Hindlimb muscle (tissue), 1 donor: ENCODE measurements at places on chromosomes 16 and 17.

GRCh38 chr16:6375465-6376075, 957.1 kb upstream of the RBFOX1 start:
- DNase-seq, result no peak

GRCh38 chr17:79651761-79652160, 40.9 kb upstream of the RBFOX3 start:
- no peak for DNase-seq

DNA sequence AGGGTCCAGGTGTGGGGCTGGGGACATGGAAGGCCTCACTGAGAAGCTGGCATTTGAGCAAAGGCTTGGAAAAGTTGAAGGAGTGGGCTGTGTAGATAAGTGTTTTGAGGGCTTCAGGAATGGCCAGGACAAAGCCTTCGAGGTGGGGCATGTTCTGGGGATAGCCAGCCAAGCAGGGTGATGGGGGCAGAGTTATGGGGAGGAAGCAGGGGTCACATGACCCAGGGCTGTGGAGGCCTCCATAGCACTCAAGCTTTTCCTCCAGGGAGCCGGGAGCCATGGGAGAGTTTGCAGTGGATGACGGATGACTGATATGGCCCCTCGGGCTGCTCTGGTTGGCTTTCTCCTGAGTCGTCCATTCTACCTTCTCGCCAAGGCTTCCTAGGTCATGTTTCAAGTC, 27.6 kb downstream of the PLCG2 start:
- DNase-seq, result no peak

GRCh38 chr16:23635958-23636357, 5.2 kb downstream of the PALB2 start:
- DNase-seq, result no peak

GRCh38 chr16:11053916-11054460, 109.6 kb downstream of the CLEC16A start:
- no peak for DNase-seq

- DNase-seq, result peak; percentile 97
These were observed at the start of gene DHODH for GRCh38 chr16:72008424-72009216. Gene DHODH, plus strand, starts transcription at chr16:72008744. Its CDS starts 21 bp downstream, at chr16:72008765.

DNA sequence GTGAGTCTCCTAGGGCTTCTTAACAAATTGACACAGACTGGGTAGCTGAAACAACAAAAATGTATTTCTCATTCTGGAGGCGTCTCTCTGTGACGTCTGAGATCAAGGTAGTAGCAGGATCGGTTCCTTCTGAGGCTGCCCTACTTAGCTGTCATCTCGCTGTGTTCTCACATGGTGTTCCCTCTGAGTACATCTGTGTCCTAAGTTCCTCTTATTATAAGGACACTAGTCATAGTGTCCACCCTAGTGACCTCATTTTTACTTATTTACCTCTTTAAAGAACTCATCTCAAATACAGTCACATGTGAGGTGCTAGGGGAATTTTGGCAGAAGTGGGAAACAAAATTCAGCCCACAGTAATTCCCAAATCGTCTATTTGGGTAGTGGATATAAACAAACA, 529.1 kb downstream of the NPIPA7 start:
- no peak for DNase-seq

DNA sequence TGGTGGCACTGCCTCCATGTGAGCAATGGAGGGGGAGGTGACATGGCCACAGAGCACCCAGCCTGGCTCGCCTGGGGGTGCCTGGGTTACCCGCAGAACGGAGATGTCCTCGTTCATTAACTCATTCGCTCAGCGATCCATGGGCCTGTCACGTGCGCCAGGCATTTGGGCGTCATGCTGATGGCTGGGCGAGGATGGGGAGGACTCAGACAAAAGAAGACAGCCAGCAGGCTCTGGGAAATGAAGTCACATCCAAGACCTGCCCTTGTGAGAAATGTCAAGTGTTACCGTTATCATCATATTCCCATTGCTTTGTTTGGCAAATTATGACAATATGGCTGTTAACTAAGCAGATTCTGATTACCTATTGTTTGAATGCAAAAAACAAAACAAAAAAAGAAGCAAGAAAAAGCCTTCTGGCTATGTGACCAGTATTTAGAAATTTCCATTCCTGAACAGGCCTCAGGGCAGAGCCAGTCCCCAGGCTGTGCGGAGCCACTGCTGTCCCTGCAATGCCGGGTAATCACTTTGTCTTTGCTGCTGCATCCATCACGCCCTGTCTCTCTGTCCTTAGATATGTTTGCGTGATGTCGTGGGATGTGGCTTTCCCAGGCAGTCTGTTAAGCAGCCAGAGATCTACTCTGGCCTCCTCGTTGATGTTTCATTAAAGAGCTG, 57.9 kb downstream of the CMIP start:
- no peak for DNase-seq

- no peak for DNase-seq
These were observed at the start of gene ACAP1 for GRCh38 chr17:7336240-7337175. Gene ACAP1, plus strand, starts transcription at chr17:7336529. Its CDS starts 206 bp downstream, at chr17:7336735.

DNA sequence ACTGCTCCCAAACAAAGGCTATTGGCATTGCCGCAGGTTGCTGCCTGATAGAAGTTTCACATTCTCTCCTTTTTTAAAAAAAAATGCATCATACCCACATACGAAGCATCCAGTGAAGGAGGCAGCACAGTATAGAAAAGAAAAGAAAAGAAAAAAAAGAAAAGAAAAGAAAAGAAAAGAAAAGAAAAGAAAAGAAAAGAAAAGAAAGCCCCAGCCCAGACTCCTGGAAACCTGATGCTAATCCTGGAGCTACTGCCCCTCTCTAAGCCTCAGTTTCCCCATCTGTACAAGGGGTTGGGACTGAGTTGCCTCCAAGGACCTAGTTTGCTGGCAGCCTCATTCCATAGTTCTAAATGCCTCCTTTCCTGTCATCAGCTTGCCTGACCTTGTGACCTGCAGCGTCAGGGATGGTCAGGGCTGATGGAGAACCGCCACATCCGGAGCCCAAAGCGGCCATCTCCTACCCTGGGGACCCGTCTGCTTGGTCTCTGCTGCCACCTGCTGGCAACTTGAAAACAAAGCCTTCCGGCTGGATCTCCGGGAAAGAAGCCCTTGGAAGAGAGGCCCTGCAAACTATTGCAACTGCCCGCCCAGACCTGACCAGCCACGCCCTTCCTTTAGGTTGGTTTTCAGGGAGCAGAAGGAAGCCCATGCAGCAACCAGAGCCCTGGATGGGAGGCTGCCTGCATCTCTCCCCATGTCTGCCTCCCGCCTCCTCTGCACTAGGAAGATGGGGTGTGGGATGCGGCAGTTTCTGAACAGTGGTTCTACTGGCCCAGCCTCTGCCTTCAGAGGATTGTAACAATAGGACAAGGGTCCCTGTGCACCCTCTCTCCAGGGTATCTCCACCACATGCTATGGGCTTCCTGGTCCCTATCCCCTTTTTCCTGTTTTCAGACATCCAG, 13.0 kb downstream of the AIPL1 start:
- peak; percentile 56 for DNase-seq

GRCh38 chr17:17565471-17566339, 25.8 kb downstream of the PEMT start:
- peak; percentile 75 for DNase-seq

DNA sequence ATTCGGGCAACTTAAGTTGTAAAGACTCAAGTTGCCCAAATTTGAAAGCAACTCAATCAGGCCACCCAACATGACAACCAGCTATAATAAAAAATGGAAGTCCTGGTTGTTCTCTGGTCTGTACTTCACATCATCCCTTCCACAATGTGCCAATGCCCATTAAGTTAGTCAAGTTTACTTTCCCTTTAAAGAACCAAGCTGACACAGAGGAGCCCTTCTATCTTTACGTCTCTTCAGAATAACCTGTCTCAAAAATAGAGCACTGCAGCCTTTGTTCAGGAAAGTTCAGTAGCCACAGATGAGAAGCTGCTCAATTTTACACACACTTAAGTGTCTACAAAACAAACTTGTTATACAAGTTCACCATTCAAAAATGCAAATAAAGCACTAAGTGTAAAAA, 75.1 kb upstream of the C17orf78 start:
- DNase-seq, result no peak

GRCh38 chr17:45651145-45651709, 132.9 kb upstream of the CRHR1 start:
- DNase-seq, result no peak
